Activated CD8-positive, alpha-beta memory T cell treated with anti-CD3 and anti-CD28 coated beads for 1 hour (primary cell): ENCODE measurements at places on chromosomes 16 and 17.

- no peak for DNase-seq
Observed at GRCh38 chr16:62921904-62922303, 885.7 kb upstream of the CDH8 start.

GRCh38 chr17:34125010-34125409 is 130.1 kb upstream of the CCL2 start:
- DNase-seq, result no peak

DNA sequence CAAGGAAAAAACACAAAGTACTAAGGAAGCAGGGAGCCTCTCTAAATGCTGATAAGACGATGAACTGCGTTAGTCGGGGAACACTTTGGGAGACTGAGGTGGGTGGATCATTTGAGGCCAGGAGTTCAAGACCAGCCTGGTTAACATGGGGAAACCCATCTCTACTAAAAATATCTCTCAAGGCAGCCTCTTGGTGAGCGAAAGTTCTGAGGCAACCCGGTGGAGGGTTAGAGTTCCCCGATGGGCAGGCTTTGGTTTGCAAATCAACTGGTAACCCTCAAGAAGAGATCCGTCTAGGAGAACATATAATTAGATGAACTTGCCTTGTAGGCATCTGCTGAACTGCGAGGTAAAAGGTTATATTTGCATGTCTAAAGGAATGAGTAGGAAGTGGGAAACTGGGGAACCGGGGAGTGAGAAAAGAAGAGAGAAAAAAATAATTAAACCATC is 44.6 kb downstream of the WSB1 start:
- no peak for DNase-seq

DNA sequence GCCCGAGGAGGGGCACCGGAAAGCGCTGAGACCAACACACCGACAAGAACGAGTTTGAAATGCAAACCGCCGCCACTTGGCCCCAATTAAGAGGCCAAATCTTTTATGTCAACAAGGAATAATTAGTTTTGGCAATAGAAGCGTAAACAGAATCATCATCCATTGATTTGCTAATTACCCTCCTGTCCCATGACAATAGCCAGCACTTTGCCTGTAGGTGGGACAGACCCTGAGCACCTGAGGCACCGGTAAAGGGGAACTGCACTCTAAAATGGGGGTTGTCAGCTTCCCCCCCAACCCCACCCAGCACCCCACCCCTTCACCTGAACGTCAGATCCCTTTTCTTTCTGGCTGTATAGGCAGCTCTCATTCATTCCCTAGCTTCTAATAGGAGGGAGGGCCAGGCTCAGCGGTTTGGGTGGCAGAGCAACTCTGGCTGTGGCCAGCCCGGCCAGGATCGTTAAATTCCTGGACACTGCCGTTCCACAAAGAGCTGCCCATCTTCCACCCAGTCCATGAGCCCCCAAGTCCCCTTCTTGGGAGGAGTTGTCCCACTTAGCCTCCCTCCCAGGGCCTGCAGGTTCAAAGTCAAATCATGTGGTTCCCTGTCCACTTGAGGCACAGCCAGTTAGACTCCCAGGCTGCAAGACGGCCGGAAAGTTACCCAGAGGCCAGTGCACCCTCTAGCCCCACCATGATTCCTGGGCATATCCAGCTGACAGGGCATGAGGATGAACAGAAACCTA is 45.8 kb downstream of the WNT3 start:
- DNase-seq, result no peak

GRCh38 chr17:1710807-1711553 is 803 bp upstream of the TLCD2 start:
- DNase-seq, result no peak

- no peak for DNase-seq
Observed at GRCh38 chr16:8948831-8949230, 14.9 kb downstream of the USP7 start.

GRCh38 chr17:74605361-74605760 is 13.3 kb upstream of the CD300LD start:
- no peak for DNase-seq

- no peak for DNase-seq
Observed at GRCh38 chr16:85141491-85142128, 29.3 kb upstream of the CIBAR2 start.

- DNase-seq, result no peak
Observed at GRCh38 chr17:413706-414380, 61.2 kb upstream of the RPH3AL start.

GRCh38 chr16:69171325-69172084 is 15.5 kb upstream of the SNTB2 start:
- DNase-seq, result no peak

DNA sequence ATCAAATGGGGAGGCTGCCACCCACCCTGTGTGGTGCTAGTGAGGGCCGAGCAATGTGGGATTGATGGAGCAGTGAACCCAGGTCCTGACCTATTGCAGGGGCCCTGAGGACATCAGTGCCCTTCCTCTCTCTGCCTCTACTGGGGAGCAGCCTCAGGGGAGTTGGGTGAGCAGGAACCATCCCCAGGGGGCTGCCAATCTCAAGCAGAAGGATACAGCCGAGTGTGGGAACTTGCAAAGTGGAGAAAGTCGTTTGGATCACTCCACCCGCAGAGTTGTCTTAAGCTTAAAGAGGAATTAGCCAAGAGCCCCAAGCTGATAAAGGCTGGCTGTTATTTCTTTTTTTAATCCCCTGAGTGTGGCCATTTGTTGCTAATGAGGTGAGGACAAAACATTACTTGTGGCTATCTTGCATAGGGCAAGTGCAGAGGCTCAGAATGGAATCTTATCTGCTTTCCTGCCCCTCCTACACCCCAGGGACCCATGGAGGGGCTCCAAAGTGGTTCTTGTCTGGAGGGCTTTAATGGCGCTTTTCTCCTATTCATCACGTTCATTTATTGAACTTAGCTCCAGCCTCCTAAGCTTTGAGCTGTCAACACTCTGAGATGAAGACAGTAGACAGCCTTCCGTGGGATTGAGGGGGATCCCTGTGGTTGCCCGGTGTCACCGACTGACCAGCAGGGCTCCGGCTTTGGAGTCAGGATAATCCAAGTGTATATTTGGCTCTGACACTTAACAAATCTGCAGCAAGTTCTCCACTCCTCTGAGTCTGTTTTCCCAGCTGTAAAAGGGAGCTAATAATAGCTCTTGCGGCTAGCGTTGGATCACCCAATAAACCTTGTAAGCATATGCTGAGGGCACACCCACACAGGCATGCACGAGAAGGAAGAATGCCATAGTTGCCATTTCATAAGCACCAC is 45.1 kb downstream of the MYH11 start:
- no peak for DNase-seq

GRCh38 chr16:70663524-70664324 is 17.4 kb downstream of the IL34 start:
- no peak for DNase-seq

- DNase-seq, result no peak
Observed at GRCh38 chr16:89174055-89174827, 2.7 kb downstream of the CDH15 start.

DNA sequence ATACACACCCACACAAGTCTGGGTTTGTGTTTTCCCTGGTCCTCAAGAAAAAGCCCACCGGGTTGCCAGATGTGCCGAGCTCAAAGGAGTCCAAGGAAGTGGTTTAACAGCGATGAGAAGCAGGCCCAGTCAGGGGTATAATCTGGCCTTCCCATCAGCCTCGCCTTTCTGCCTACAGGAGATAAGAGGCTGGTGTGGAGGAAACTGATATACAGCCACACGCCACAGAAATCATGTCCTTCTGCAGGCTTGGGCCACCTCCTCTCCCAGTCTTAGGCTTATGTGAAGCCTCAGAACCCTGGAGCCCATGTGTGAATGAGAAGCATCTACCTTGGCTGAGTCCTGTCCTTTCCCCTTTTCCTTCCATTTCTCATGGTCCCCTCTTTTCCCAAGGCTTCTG is 43.6 kb upstream of the MMP2 start:
- DNase-seq, result no peak

DNA sequence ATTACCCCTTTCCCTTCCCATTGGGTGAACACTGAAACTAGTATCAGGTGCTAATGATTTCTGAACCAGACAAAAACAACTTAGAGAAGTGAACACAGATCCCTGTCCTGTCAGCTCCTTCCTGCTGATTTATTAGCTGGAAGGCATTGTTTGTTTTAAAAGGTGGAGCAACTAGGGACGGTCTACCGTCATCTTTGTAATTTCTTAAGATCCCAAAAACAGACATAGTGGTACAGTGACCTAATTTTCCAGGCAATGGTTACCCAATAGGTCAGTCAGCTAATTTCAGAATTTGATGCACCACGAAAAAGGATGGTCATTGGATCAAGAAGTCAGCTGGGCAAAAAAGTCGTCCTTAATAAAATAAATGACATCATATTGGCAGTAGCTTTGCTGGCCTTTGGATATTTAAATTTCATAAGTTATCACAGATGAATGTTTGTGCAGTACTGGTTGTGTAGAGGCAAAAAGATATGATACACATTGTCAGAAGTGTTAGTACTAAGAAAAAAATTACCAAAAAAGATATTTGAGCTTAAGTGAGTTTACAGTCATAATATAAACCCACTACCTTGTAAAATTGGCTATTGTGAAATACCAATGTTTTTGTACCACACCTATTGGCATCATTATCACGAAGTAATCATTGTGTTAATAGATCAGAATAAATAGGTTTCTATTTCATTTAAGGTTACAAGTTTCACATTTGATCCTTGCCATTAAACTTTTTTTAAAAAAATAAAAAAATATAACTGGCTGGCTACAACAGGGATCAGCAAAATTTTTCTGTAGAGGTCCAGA is 27.2 kb upstream of the KCNJ16 start:
- DNase-seq, result no peak
